Stomach (tissue), 19 donors: ENCODE measurements at places on chromosomes 13 and 19. TPM values are rescaled to one million over a fixed set of nuclear protein-coding genes. Genes with fewer than 3 reads are reported as not detected.

DNA sequence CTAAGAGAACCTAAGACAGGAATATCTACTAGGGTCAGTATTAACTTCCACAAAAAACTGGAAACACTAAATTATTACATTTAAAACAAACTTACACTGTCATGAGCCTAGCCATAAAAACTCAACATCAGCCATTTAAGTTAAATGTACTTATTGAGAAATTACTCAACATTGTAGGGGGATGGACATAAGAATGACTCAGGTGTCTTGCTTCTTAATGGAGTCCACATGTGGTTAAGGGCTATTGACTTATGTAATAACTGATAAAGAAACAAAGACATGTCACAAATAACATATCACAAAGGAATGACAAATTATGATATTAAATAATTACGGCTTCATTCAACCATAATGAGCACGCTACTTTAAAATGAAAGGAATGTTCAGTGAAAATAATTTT lies 36.2 kb downstream of the CLDN10 start:
- no peak for DNase-seq

DNA sequence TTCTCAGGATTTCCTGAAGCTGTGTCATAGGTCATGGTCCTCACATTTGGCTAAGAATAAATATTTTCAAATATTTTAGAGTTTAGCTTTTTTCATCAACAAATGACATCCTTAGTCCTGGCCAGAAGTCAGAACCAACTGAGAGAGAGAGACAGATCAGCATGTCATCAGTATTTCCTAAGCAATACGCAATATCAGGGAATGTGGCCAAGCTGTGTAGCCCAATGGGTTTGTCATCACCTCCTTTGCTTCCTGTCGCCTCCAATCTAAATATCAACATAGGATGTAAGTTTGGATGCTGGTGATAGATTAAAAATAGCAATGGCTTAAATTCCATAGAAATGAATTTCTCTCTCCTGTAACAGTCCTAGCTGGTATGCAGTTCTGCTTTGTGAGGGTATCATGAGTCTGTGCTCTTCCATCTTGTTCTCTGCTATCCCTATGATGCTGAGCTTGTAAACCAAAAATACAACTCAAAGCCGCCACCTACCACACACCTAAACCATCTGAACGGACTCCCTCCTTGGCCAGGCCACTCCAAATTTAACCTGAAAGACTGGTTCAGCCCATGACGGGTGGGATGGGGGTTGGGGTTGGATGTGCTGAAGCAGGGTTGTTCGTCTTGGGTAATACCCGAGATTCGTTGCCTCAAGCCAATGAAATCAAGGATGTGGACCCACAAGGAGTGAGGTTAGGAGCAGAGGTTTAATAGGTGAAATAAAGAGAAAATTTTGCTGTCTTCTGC lies 10.0 kb upstream of the IGSF23 start:
- DNase-seq: peak; percentile 52

DNA sequence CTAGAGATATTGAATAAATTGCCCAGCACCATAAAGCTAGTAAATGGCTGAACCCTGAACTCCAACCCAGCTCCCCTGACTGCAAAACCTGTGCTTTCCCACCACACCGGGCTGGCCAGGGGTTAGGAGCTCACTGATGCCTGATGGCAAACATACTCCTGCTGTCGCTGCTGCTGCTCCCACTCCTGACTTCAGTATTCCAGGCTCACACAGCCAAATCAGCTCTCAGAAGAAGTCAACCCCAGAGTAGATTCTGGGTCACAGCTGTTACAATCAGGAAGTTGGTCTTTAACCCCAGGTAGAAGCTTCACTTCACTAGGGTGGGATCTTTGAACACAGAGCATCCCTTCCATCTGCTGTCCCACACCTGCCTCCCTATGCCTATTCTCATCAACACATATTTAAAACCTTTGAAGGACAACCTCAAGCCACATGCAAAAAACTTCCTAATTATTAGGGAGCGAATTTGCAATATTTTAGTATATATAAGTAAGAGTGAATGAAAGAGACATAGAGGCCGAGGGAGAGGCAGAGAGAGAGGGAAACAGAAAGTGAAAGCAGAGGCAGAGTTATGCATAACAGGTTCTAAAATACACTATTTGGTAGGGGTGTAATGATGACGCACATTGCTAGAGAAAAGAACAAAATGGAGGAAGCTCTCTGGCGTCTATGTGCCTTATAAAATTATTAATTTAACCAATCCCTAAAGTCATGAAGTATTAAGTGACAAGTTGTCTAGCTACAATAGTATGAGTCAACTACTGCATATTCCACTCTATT lies 99.4 kb upstream of the SERP2 start:
- peak; percentile 89 for DNase-seq

DNA sequence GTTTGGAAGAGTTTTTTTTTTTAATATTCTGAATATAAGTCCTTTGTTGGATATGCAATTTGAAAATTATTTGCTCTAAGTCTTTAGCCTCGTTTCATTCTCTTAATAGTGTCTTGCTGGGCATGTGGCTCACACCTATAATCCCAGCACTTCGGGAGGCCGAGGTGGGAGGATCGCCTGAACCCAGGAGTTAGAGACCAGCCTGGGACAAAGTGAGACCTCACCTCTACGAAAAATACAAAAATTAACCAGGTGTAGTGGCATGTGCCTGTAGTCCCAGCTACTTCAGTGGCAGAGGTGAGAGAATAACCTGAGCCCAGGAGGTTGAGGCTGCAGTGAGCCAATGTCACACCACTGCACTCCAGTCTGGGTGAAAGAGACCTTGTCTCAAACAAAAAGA lies 87.3 kb upstream of the UBAC2 start:
- no peak for DNase-seq

DNA sequence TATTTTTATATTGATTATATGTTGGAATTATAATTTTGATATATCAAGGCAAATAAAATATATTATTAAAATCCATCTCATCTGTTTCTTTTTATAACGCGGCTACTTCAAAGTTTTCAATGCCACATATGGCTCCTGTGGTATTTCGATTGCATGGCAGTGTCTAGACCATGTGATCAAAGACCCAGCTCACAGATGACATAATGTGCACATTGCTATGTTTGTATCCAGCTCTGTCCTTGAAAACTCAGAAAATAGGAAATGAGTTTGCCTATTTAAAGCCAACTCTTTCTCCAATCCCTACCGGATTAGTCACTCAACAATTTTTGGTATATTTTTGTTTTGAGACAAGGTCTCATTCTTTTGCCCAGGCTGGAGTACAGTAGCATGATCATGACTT lies 26.2 kb downstream of the TMTC4 start:
- no peak for DNase-seq

DNA sequence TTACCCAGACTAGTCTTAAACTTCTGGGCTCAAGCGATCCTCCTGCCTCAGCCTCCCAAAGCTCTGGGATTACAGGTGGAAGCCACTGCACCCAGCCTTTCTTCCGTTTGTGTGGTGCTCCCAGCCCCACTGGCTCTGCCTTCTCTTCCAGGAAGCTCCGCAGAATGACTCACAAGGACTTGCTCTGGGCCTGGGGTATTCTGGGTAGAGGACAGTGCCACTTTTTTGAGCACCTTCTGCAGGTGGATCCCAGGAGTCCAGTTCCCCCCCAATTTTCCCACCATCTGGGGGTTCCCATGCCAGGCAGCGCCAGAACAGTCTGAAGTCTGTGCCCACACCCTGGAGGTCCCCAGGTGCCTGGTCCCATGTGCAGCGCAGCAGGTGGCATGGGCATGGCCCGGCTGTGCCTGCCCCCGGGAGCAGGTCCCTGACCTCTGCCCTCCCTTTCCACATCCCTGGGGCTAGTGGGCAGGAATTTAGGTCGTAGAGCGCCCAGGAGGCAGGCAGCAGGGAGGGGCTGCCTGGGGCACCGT lies 1.6 kb downstream of the REEP6 start:
- DNase-seq: no peak

- no peak for DNase-seq
These were observed 1.5 kb downstream of the IFNL4 start for GRCh38 chr19:39246951-39247669.

MED4 gene
- 16.2 TPM for total RNA-seq

MZT1 gene
- total RNA-seq: 1.2 TPM

CEACAM16 gene
- not detected for total RNA-seq

ACP7 gene
- not detected for total RNA-seq

MEGF8 gene
- 12.3 TPM for total RNA-seq

KCNRG gene
- 5.0 TPM for total RNA-seq

SPACA4 gene
- not detected for total RNA-seq
